Stimulated activated CD4-positive, alpha-beta T cell treated with anti-CD3 and anti-CD28 coated beads, Interleukin-2, amount 100 ng/mL, for 4 hours (primary cell): ENCODE measurements at places on chromosomes 12 and 14.

DNA sequence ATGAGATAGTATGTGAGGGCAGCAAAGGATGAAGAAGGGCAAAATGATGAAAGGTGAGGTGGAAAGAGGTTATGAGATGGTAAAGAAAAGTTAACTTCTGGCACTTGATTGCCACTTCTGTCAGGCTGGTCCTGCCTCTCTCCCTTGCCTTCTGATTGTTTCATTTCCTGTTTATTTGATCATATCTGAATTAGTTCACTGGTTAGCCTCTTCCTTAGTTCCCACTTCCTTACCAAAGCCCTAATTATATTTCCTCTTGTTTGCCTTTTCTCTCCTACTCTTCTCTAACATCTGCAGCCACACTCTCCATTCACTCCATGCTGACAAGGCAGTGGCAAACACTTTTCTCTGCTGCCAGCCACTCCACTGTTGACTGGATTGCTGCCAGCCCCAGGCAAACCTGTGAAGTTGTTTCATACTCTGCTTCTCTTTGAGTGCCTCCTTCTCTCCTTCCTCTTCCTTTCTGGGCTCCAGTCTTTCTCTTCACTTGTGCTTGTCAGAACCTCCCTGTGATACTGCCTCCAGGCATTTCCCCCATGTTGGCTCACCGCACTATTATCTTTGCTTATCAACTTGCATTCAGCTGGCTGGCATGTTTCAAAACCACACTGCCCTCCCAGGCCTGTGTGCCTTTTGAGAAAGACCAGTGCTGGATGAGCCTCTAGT, 8.1 kb downstream of the PNP start:
- no peak for DNase-seq

GRCh38 chr12:53965281-53966084, 7.4 kb upstream of the HOXC11 start:
- no peak for DNase-seq

GRCh38 chr12:78938341-78939084, 73.9 kb downstream of the SYT1 start:
- no peak for DNase-seq

DNA sequence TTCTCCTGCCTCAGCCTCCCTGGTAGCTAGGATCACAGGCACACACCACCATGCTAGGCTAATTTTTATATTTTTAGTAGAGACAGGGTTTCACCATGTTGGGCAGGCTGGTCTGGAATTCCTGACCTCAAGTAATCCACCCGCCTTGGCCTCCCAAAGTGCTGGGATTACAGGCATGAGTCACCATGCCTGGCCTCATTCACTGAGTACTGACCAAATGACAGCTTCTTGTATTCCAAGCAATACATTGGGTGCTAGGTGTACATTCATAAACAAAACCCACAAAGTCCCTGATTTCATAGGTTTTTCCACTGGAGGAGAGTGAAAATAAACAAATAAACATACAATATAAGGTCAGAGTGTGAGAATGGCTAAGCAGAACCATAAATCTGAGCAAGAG, 136.3 kb downstream of the HELB start:
- no peak for DNase-seq

DNA sequence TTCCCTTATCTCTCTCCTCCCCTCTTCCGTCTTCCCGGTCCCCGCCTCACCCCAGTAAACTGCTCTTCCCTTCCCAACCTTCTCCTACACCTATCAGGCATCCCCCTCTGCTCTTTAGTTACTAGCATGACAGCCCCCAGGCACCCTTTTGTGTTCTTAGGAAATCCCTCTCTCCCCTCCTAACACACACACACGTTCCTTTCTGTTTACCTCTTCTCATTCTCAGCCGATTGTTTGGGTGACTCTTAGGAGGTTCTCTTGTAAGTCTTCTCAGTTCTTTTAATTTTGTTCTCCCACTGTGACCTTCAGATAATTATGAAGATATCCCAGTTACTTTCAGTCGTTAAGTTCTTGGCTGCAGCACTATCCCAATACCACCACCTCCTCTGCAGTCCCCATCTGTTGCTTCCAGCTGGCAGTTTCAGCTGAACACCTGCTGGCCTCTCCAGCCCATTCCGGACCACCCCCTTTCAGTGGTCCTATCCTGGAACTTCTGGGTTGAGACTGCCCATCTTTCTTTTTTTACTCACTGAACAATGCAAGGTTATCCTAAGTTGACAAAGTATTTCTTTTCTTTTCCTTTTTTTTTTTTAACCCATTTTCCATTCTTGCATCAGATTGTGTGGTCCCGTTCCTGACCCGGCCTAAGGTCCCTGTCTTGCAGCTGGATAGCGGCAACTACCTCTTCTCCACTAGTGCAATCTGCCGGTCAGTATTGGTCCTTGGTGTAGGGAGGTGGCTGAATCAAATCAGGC, 711 bp downstream of the MARS1 start:
- no peak for DNase-seq

DNA sequence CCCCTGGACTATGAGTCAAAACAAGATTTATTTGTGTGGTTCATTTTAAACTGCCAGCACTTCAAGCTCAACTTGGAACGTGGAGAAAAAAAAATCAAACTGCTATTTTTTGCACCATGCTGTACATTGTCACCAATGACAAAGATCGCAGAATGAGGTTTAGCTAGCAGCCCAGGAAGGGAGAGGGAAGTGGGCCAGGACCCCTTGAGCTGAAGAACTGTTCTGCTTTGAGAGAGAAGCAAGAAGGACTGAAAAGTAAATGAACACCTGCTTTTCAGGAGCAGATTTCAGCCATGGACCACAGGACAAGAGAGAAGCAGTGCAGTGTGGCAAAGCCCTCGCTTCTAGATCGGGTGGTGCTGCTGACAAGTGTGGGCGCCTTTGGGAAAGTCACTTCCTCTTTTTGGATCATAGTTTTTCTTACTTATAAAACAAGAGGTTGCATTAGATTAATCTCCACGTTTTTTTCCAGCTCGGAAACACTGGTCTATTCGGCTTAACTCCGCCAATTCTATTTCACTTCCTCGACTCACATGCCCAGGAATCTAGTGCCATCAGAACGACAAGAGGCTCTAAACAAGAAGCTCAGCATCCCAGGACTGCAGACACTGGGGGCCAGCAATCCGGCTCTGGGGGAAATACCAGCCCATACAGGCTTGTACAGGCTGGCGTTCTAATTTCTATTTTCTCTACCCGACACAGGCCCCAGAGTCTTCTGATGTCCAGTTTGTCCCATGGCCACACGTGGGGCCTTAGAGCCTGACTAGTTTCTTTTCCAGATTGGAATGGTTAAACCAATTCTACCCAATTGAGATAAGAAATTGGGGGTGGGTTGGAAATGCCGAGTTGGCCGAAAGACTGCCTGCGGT, 129.9 kb downstream of the CRACR2A start:
- no peak for DNase-seq

DNA sequence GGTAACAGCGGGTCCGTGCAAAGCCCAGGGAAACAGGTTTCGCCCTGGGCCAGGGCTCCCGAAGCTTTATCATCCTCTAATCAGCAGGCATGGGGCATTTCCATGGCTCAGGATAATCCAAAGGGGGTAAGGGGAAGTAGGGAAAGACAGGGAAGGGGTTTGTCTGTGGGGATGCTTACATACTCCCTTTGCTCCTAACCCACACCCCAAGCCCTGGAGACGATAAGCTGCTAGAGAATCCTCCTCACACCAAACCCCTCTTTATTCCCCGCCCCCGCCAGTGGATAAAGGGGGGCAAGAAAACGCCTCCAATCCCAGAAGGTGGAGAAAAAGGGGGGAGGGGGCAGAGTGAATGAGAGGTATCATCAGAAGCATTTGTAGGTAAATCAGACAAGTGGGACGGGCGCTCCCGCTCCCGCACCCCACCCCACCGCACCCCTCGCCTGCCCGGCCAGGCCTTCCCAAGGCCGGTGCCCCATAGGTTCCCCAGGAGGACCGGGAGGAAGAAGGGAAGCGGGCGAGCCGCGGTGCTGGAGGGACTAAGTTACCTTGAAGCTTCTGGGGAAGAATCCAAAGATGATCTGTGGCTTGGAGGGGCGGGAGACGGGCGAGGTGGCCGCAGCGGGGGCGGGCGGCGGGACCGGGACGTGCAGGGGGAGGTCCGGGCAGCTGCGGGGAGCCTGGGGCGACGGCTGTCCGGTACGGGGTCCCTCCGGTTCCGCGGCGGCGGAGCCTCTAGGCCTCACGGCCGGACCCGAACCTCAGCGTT, 762 bp downstream of the PPP2R5E start:
- no peak for DNase-seq

GRCh38 chr12:76866726-76867125, 12.1 kb downstream of the CSRP2 start:
- DNase-seq: no peak

DNA sequence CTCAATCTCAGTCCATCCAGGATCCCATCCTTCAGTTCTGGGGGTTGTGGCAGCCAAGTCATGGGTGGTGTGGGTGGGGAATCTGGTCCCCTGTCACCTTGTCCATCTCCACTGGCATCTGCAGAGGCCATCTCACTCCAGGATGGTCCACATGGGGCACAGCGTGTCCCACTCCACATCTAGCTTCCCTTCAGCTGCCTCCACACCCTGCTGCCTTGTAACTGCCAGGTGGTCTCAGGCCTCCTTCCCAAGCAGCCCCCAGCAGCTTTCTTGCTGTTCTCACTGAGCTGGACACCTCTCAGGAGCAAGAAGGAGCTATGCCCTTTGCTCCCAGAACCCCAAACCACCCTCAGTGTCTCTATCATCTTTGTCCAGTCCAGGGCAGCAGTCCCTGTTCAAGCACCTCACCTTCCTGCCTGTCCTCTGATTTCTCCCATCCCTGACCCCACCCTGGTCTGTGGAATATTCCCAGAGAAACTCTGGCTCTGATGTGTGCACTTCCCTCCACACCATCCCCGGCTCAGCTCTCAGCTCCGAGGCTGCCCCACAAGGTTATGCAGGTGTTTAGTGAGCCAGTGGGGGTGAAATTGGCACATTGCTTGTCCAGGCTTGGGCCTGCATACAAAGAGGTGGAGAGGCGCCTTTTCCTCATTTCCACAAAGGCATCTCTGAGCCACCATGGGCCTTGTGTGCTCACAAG, 13.7 kb upstream of the DYNC1H1 start:
- no peak for DNase-seq

- DNase-seq: no peak
Measured at GRCh38 chr14:60561845-60562746, 53.1 kb downstream of the SIX6 start.

GRCh38 chr12:89288959-89289358, 63.3 kb downstream of the DUSP6 start:
- DNase-seq: no peak

- DNase-seq: no peak
Measured at GRCh38 chr12:52924764-52925716, 20.2 kb upstream of the KRT8 start.

GRCh38 chr12:92143258-92143657, 2.4 kb downstream of the BTG1 start:
- DNase-seq: no peak

DNA sequence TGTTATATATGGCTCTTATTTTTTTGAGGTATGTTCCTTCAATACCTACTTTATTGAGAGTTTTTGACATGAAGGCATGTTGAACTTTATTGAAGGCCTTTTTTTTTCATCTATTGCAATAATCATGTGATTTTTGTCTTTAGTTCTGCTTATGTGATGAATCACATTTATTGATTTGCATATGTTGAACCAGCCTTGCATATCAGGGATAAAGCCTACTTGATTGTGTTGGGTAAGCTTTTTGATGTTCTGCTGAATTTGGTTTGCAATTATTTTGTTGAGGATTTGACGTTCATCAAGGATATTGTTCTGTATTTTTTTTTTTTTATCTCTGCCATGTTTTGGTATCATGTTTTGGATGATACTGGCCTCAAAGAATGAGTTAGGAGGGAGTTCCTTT, 15.2 kb upstream of the ART4 start:
- no peak for DNase-seq

GRCh38 chr14:96221109-96221650, 16.5 kb downstream of the BDKRB2 start:
- DNase-seq: no peak

DNA sequence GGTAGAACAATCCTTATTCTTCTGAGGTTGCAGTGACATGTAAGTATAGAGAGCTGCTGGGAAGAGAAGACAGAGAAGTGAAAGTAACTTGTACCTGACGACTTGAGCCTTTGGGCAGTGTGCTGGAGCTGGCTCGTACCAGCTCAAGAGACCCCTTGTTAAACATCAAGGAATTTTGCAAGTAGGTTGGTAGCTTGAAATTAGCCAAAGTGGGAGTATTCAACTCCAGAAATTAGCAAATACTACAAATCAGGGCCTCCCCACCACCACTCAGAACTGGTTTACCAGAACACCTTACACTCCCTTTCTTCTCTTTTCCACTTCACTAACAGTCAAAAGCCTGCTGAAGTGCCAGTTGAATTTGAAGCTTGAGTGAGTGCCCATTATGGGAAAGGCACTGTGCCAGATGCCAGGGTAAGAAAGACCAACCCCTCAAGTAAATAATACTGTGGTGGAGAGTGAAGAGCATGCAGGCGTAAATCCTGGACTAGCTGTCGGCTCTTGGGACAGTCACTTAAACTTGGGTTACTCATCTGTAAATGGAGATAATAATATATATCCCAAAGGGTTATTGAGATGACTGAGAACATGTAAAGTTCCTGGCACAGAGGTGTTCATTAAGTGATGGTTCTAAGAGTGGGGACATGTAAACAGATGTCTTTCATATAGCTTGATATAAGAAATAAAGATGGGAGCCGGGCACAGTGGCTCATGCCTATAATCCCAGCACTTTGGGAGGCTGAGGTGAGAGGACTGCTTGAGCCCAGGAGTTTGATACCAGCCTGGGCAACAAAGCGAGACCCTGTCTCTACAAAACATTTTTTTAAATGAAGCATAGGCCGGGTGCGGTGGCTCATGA, 27.0 kb upstream of the EID3 start:
- no peak for DNase-seq

- no peak for DNase-seq
Measured at GRCh38 chr14:100422556-100423316, 99.6 kb downstream of the SLC25A47 start.

- DNase-seq: no peak
Measured at GRCh38 chr12:28870839-28871440, 278.1 kb upstream of the FAR2 start.

GRCh38 chr14:93735206-93735605, 53.1 kb downstream of the PRIMA1 start:
- DNase-seq: no peak

DNA sequence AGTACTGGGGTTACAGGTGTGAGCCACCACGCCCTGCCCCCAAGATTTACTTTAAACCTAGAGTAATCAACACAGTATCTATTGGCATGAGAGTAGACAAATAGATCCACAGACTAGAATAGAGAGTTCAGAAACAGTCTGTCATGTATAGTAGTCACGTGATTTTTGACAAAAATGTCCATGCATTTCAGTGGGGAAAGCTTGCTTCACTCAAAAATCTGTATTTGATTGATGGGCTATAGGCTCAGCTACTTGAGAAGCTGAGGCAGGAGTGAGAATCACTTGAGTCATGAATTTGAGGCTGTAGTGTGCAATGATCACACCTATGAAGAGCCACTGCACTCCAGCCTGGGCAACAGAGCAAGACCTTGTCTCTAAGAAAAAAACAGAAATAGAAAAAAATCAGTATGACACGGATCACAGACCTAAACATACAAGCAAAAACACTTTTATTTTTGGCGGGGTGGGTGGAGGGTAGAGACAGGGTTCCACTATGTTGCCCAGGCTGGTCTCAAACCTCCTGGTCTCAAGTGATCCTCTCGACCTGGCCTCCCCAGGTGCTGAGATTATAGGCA, 7.6 kb upstream of the ORAI1 start:
- DNase-seq: no peak

GRCh38 chr12:2443776-2444175, 351.0 kb upstream of the FKBP4 start:
- no peak for DNase-seq

GRCh38 chr14:36055681-36056225, 120.8 kb downstream of the PTCSC3 start:
- DNase-seq: no peak

GRCh38 chr12:112530941-112531340, 112.2 kb downstream of the PTPN11 start:
- DNase-seq: no peak
